ENCODE measurements at places on chromosomes 5 and 9. TPM values are rescaled to one million over a fixed set of nuclear protein-coding genes. Genes with fewer than 3 reads are reported as not detected.

Gene FAM78A
- total RNA-seq: 3.1 TPM

- DNase-seq: no peak
These were observed 25.0 kb upstream of the CEP78 start for GRCh38 chr9:78210841-78211301.

GRCh38 chr5:108743319-108743718 is 4.4 kb upstream of the FER start:
- no peak for DNase-seq

- no peak for DNase-seq
These were observed 200.3 kb downstream of the TRPM3 start for GRCh38 chr9:70921136-70921535.

DNA sequence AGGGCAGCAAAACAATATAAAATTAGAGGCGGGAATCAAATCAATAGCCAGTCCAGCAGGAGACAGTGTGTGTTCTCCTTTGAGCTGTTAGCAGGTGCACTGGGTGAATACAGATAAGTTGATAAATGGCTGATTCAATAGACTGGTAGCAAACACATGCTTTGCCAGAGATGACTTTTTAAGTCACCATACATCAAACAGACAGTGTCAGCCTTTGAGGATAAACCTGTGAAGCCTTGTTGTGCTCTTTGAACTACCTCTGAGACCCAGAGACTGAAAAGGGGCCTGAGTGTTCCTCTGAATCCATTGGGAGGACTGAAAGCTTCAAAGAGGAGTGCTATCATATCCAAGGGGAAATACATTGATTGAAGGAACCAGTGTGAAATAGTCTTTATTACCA is 301.9 kb downstream of the RASEF start:
- DNase-seq: no peak
